Spinal cord (tissue), 10 donors: ENCODE measurements at places on chromosomes 13 and 19.

DNA sequence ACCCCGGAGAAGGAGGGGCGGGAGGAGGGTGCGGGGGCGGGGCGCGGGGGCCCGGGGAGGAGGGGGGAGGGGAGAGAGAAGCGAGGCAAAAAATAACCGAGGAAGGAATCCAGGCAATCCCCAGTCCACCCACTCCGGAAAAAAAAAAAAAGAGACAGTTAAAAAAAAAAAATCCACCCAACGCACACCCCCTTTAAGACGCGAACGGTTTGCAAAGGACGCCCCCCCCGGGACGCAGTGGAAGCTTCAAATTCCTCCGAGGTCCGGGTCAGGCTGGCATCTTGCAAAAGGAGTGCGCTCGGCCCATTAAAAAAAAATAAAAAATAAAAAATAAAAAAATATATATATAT, at the start of gene CACNA1A:
Gene CACNA1A, minus strand, starts transcription at position 9 of the 350 bp plus-strand sequence. CDS start 255 bp downstream, outside the sequence.
- DNase-seq, result no peak

DNA sequence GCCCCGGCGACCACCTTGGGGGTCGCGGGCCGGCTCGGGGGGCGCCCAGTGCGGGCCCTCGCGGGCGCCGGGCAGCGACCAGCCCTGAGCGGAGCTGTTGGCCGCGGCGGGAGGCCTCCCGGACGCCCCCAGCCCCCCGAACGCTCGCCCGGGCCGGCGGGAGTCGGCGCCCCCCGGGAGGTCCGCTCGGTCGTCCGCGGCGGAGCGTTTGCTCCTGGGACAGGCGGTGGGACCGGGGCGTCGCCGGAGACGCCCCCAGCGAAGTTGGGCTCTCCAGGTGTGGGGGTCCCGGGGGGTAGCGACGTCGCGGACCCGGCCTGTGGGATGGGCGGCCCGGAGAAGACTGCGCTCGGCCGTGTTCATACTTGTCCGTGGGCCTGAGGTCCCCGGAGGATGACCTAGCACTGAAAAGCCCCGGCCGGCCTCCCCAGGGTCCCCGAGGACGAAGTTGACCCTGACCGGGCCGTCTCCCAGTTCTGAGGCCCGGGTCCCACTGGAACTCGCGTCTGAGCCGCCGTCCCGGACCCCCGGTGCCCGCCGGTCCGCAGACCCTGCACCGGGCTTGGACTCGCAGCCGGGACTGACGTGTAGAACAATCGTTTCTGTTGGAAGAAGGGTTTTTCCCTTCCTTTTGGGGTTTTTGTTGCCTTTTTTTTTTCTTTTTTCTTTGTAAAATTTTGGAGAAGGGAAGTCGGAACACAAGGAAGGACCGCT, 729 bp downstream of the STK11 start:
- no peak for DNase-seq

GRCh38 chr13:97390941-97391600, 42.9 kb upstream of the RAP2A start:
- no peak for DNase-seq

GRCh38 chr13:75363371-75363770, 118.6 kb downstream of the TBC1D4 start:
- no peak for DNase-seq

DNA sequence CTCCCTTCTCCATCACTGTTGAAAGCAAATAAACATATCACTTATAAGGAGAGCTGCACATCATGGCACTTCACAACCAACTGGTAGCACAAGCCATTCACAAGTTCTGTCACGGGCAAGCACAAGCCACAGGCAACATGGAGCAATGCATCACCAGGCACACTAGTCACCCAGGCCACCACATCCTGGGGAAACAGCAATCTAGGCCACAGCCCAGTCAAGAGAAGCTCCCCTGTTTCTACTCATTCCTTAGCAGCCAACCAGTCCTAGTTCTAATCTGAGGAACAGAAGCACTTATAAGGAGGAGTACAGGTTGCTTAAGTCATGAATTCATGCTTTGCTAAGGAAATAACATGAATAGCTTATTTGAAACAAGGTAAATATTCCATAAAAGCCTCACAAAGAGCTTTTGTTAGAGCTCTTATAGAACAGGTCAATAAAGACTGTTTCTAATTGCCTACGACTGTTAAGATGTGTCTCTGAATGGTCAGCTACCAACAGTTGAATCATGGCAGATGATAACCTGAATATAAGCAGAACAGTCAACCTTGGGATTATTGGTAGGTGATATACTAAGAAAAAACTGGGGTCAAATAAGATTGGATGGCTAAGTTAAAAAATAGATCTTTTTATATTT, 169.0 kb downstream of the TBC1D4 start:
- no peak for DNase-seq

GRCh38 chr19:18972301-18972811, 31.3 kb upstream of the HOMER3 start:
- no peak for DNase-seq

GRCh38 chr19:17327654-17328516, 6.8 kb downstream of the ANO8 start:
- no peak for DNase-seq

- DNase-seq, result no peak
Measured at GRCh38 chr13:33548069-33548468, 262.5 kb upstream of the STARD13 start.

GRCh38 chr19:38457202-38457601, 23.7 kb downstream of the RYR1 start:
- no peak for DNase-seq

- DNase-seq, result no peak
Measured at GRCh38 chr13:77430377-77430951, 103.6 kb upstream of the MYCBP2 start.

DNA sequence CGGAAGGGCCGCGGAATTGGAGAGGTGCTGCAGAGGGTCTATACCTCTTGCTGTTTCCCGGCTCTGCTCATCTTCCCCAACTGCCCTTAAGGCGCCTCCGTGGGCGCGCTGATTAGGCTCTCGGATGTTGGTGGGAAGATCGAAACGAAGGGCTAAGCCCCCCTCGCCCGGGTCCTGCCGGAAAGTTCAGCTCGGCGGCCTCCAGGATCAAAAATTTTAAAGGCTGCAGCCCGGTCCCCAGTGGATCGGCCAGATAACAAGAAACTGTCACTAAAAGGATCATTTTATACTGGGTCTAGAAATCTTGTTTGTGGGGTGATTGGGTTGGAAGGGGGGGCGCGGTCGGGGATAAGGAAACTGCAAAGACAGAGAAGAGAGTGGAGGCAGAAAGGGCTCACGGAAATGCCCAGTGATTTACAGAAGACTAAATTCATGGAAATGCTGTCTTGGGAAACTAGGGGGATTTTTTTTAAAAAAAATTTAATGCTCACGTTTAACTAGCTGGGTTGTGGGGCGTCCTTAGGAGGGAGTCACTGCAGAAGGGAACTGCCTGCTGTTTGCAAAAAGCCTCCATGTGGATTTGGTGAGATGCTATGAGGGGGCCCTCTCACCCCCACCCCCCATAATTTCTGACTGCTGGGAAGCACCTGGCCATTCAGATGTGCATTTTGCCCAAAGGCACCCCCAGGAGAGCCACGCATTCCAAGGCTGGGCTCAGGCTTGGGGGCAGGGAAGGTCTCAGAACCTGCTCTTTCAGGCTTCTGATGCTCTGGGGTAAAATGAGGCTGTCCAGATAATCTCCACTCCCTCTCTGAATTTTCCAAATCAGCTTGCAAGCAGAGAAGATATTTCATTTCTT, 7.7 kb downstream of the CDX2 start:
- no peak for DNase-seq

DNA sequence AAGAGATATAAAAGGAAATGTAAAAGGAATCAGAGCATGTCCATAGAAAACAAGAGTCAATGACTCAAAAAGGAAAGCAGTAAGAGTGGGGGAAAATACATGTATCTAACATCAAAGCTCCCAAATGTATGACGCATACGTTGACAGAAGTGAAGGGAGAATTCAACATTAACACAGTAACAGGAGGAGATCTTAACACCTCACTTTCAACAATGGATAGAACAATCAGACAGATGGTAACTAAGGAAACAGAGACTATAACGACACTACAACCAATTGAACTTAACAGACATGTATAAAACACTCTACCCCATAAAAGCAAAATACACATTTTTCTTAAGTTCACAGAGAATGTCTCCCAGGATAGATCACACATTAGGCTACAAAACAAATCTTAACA, 774.8 kb upstream of the ARGLU1 start:
- no peak for DNase-seq

GRCh38 chr13:45102136-45102507, 18.2 kb upstream of the GTF2F2 start:
- DNase-seq, result no peak

GRCh38 chr13:53079691-53080090, 51.1 kb downstream of the OLFM4 start:
- no peak for DNase-seq

GRCh38 chr19:556611-557382, 12.9 kb downstream of the GZMM start:
- no peak for DNase-seq

GRCh38 chr13:72585254-72585653, 142.2 kb downstream of the MZT1 start:
- no peak for DNase-seq

DNA sequence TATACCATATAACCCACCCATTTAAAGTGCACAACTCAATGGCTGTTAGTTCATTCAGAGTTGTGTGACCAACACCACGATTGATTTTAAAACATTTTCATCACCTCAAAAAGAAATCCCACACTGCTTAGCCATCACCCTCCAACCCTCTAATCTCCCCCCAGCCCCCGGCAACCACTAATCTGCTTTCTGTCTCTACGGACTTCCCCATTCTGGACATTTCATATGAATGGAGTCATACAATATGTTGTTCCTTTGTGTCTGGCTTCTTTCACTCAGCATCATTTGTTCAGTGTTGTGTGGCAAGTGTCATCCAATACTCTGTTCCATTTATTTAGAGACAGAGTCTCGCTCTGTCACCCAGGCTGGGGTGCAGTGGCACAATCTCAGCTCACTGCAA, 4.0 kb upstream of the PNMA8B start:
- DNase-seq, result no peak

GRCh38 chr13:102873653-102874052, 27.8 kb downstream of the ERCC5 start:
- DNase-seq, result no peak
